NCI-H1105 treated with DMSO at 0.1 percent for 48 hours (cell line): ENCODE measurements at places on chromosomes 3 and 15.

- no peak for DNase-seq
These were observed 88.8 kb upstream of the ARHGEF3 start for GRCh38 chr3:56890448-56891091.

DNA sequence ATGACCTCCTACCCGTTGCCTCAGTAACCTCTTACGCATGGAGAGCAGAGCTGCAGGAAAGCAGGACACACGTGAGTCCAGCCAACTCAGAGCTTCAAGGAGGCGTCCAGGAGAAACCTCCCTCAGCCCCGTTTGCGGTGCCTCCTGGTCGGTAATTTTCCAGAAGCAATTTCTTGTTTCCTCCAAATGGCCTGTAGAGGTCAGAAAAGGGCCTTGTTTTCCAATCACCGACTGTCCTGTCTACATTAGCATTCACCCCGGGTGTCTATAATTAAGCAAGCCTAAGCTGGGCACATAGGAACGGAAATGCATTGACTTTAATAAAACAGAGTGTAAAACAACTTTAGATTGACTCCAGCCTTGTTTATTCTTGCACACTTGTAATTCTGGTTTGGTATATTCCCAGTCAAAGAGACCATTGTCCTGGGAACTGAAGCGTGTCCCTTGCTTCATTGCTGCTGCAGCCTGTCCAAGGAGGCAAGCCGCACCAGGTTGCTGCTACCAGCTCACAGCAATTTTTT, 836.2 kb downstream of the AGBL1 start:
- peak; percentile 44 for DNase-seq

- DNase-seq = no peak
These were observed 10.8 kb downstream of the LYSMD4 start for GRCh38 chr15:99722406-99722805.

- DNase-seq = no peak
These were observed 62.2 kb upstream of the ZNF280D start for GRCh38 chr15:56795502-56795901.

DNA sequence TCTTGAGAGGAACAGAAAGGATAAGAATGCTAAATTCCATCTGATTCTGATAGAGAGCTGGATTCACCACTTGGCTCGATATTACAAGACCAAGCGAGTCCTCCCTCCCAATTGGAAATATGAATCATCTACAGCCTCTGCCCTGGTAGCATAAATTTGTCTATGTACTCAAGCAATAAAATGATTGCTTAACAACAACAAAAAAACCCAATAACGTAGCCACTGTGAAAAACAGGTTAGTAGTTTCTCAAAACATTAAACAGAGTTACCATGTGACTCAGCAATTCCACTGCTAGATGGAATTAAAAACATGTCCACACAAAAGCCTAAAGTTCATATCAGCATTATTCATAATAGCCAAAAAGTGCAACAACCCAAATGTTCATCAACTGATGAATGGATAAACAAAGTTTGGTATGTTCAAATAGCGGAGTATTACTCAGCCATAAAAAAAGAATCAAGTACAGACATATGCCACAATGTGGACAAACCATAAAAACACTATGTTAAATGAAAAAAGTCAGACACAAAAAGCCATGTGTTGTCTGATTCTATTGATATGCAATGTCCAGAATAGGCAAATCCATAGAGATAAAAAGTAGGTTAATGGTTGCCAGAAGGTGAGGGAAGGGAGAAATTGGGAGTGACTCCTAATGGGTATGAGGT, 16.8 kb downstream of the BCL2L10 start:
- no peak for DNase-seq
